Stimulated activated CD8-positive, alpha-beta memory T cell treated with anti-CD3 and anti-CD28 coated beads, Interleukin-4, amount 100 ng/mL, for 24 hours (primary cell): ENCODE measurements at places on chromosomes 7 and 10.

- DNase-seq: no peak
Measured at GRCh38 chr10:3494131-3494837, 290.7 kb downstream of the KLF6 start.

DNA sequence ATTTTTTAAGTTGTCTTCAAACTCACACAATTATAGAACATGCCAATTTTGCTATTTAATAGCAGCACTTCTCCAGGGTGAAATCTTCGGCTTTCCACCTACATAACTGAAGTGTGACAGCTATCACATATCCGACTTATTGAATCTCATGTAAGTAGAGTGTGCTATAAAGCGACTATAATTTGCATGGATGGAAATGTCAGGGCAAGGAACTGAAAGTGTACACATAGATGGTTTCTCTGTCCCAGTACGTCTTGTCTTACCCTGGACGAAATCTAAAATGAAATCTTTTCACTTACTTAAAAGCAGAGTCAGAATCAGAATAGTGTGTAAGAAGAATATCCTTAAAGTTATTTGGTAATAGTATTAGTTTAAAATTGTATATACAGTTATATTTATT lies 132.3 kb downstream of the THSD7A start:
- DNase-seq: no peak

- DNase-seq: peak; percentile 78
Measured at GRCh38 chr7:148698397-148699023, at the start of gene CUL1. Gene CUL1, plus strand, starts transcription at chr7:148698903. Its CDS starts 31,220 bp downstream, at chr7:148730123.

GRCh38 chr10:21516242-21517131 lies 9.0 kb downstream of the SKIDA1 start:
- peak; percentile 28 for DNase-seq

DNA sequence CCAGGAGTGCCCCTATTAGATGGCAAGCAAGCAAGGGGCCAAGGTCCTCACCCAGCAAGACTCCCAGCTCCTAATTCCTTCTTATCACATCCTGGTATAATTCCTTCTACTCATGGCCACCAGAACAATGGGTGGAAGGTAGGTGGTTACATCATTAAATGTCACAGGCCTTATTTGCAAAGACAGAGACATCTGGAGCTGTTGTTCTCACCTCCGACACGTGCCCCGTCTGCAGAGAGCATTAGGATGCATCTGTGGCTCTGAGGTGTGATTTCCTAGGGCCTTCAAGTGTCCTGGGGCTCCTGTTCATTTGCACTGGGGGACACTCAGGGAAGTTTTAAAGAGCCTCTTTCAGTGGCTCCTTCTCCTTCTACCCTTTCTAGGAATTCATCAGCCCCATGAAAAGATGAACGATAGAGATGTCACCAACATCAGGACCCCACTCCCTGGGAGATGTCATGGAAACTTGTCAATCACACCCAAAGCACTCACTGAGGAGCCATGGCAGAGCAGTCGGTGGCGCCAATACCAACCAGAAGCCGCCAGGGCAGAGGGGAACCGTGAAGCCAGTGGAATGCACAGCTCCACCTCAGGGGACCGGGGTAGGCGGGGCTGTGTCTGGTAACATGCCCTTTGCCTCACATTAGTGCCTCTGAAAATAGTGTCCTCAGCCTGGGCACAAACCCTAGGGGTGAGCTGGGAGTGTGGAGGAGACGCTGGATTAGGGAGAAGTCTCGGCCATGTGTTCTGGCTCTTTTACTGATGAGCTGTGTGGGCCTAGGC lies 2.9 kb upstream of the ATP6V0E2 start:
- DNase-seq: no peak

GRCh38 chr7:43785420-43785819 lies 26.9 kb downstream of the BLVRA start:
- DNase-seq: no peak

- no peak for DNase-seq
Measured at GRCh38 chr7:20741801-20742200, 44.9 kb downstream of the SP8 start.

- no peak for DNase-seq
Measured at GRCh38 chr10:78264361-78264760, 230.7 kb downstream of the RPS24 start.

DNA sequence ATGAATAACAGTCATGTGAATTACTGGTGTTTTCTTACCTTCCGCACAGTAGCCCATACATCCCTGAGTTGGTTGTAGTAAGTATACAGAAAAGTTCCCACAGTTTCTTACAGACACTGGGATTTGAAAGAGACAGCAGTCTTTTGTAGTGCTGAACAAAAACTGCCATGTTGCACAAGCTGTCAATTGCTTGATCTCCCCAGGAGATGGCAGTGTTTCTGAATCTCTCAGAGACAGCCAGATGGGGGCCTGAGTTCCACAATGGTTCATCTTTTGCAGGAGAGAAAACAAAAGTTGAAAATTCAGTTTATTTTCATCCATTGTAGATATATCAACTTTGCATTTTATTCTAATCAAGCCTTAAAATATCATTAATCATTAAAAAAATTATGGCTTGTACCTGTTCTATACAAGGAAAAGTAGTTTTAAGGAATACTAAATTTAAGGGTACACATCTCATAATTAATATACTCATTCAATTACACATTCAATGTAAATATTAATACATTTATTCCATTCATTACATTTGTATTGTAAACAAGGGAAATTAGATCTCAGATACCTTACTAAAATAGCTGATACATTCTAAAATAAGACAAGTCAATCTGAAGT lies 14.5 kb downstream of the VWDE start:
- no peak for DNase-seq

GRCh38 chr10:29881336-29881771 lies 178.0 kb downstream of the JCAD start:
- no peak for DNase-seq

- DNase-seq: no peak
Measured at GRCh38 chr10:71395621-71396020, 1.1 kb upstream of the CDH23 start.

DNA sequence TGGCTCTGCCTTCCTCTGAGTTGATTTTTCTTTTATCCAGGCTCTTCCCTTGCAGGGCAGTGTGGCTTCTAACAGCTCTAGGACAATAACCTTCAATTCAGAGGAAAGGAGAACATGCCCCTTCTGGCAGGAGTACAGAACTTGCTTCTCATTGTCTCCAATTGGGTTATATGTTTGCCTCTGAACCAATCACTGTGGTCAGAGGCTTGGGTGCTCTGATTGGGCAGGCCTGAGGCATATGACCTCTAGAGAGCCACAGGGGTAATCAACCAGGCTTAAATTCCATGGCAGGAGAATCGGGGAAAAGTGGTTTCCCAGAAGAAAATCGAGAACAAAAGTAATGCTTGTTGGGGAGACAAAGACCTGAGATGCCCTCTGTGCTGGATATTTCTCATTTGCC lies 240.0 kb downstream of the REEP3 start:
- DNase-seq: no peak

GRCh38 chr10:119775529-119775928 lies 49.7 kb downstream of the INPP5F start:
- DNase-seq: no peak

- DNase-seq: no peak
Measured at GRCh38 chr10:15472431-15473395, 101.6 kb upstream of the FAM171A1 start.

GRCh38 chr7:46844486-46844885 lies 737.4 kb downstream of the TNS3 start:
- DNase-seq: no peak

DNA sequence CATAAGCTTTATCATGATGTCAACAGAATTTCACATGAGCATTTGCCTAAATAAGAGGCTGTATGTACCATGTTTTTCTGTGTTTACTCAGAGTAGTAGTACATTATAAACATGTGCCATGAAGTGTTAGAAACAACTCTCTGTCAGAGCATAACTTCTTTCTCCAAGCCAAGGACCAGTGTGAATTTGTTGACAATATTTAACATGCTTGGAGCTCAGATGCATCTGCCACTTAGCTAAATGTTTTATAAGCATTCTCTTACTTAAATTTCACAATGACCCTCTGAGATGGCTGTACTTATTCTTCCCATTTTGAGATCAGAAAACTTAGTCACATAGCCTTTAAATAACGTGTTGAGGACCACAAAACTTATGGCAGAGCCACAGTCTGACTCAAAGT lies 105.0 kb downstream of the SEMA3D start:
- no peak for DNase-seq

DNA sequence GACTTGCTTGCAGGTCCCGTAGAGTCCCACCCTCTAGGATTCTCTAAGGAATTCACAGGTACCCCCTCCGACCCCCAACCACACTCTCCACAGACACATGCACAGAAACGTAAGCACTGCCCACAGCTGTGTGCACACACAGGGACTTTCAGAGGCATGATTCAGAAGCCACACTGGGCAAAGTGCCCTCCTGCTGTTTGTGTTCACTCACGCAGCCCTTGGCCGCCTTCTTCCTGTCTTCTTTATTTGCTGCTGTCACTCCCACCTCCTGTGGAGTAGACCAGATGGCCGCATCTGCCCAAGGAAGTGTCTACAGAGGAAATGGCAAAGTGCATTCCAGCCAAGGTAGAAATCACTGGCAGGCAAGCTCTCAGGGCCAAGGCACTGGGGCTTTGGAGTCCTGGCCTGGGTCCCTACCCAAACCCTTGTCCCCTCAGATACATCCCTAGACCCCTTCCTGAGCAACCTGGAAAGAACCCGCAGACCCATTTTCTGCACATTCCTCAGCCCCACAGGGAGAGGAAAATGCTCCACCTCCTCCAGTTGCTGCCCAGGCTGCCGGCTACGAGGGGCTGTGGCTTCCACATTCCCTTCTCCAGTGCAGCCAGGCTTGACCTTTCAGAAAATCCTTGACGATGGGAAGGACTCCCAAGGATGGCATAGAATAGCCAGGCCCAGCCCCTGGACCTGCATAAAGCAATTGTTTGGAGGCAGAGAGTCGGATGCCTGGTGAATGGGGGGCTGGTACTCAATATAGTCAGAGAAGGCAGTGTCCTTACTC lies 21.6 kb upstream of the GIMAP8 start:
- no peak for DNase-seq

GRCh38 chr10:116084161-116084560 lies 188.8 kb downstream of the GFRA1 start:
- no peak for DNase-seq

DNA sequence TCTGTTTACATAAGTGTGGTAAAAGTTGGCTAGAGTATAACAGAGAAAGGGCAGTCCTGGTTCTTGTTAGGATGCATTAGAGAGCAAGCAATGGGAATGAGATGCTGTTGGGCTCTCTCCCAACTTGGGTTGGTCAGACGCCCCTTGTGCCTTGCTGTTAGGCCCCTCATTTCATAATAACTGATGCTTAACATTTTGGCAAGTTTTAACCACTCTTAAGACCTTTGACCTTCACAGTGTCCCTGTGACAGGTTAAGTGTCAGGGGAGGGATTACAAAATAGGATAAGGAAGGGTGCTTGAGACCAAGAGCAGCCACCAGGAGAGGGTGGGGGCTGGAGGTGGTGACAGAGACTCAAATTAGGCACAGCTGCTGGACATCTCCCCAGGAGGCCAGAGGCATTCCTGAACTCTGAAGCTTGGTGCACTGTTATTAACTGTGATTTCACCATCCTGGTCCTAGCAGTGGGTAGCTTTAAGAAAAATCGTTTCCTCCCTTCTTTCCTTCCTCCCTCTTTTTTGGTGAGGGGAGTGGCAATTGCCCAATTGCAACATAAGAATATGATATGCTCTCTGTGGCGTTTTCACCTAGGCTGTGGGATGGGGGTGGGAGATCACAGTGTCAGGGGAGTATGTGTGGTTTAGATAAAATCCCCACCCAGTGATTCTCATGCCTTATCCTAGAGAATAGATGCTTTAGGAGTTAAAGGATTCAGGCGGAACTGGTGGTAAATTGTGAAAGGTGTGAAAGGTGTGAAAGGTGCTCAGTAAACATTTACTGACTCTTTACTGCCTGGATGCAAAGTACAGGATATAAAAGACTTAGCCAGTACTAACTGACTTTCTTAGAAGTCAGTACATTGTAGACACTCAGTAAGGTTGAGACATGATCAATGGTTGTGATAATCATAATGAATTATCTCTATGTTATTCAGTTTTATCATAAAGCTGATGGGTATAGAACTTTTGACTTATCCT lies 270.5 kb downstream of the BICC1 start:
- no peak for DNase-seq
